ENCODE measurements at places on chromosomes 6 and 20. TPM values are rescaled to one million over a fixed set of nuclear protein-coding genes. Genes with fewer than 3 reads are reported as not detected.

- no peak for DNase-seq
- H3K4me3 ChIP-seq, result no peak overlapping the region
- peaks cover 12% of the 10 kb centered on the region for H3K4me1 ChIP-seq
- no peak overlapping the region for H3K27ac ChIP-seq
- no peaks in the 10 kb centered on the region for H3K27me3 ChIP-seq
Observed at GRCh38 chr6:139551376-139551775, 176.9 kb upstream of the CITED2 start.

DNA sequence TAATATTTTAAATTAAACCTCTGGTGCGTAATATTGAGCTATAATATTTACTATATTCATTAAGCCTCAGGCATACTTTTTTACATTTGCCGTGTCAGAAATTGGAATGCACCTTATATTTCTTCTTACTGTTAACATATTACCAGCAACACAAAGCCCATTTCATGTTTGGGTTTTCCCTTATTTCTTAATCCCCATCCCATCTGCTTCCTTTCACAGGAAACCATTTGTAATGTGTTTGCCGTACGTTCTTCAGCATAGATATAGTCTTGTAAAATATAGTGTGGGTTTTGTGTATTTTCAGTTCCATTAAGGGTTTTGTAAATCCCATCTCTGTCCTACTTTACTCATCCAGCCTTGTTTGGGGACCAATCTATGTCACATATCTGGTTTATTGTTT, 6.5 kb downstream of the EYS start:
- H3K27ac ChIP-seq, result no peak overlapping the region
- H3K36me3 ChIP-seq, result no peaks in the 10 kb centered on the region
- DNase-seq, result no peak
- no peaks in the 10 kb centered on the region for H3K27me3 ChIP-seq
- no peaks in the 10 kb centered on the region for H3K4me1 ChIP-seq

DNA sequence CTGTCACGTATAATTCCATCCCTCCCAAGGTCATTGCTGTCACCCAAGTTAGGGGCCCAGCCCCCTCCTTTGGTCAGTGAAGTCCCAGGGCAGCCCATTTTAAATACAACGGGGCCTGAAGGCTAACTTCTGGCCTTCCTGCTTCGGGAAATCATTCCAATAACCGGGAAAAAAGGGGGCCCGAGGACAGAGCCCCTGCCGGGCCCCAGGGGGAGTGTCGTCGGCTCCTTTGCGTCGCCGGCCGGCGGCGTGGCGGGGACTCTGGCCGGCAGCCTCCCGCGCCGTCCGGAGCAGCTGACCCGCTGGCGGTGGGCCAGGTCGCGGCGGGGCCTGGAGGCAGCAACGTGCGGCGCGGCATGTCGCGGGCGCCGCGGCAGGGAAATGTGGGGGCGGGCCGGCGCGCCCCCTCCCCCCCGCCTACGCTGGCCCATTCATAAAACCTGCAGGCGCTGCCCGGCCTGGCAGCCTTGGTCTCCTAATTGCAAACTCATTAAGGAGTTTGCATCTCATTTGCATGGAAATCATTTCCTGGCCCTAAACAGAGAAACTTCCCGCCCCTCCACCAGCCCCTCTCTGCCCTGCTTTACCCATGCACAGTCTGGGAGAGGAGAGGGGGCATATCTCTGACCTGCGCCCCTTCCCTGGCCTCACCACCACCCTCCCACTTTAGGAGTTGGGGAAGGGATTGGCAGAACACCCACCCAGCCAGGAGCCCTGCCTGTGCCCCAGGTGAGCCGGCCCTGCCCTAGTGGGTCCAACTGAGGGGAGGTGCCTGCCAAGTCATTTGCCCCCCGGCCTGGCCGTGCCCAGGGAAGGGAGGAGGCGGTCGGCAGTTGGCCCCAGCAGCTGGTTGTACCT, 50.7 kb downstream of the MRPL14 start:
- DNase-seq, result peak; percentile 86
- no peak overlapping the region for H3K4me3 ChIP-seq
- H3K36me3 ChIP-seq, result no peaks in the 10 kb centered on the region
- H3K27me3 ChIP-seq, result no peaks in the 10 kb centered on the region

DNA sequence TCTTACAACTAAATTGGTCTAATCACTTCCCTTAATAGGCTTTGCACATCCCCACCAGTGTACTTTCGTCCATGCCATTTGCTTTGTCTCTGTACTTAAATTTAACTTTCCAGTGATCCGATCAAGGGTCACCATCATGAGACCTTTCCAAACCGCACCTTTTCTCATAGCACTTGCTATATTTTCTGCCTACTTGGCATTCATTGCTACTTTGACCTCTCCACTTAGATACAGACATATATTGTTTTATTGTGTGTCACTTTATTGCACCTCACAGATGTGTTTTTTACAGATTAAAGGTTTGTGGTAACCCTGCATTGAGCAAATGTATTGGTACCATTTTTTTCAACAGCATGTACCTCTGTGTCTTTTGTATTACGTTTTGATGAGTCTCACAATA, 14.8 kb downstream of the SUMO4 start:
- no peak for DNase-seq
- no peak overlapping the region for H3K27ac ChIP-seq
- no peaks in the 10 kb centered on the region for H3K4me1 ChIP-seq
- H3K36me3 ChIP-seq, result no peaks in the 10 kb centered on the region
- no peaks in the 10 kb centered on the region for H3K27me3 ChIP-seq

BFSP1 gene
- 2.8 TPM for total RNA-seq

DNA sequence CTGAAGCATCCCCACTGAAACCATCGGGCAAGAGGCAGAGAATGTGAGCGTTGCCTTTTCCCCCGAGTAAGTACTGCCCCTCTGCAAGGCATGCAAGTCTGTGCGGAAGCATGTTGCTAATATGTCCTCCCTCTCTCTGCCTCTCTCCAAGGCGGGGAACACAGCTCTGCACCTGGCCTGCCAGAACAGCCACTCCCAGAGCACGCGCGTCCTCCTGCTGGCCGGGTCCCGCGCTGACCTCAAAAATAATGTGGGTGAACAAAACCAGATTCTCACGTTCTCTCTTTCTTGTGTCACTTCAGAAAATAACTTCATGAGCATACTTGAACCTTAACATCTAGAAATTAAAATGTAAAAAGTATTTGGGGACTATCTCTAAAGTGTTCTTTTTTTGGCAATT, 26.4 kb downstream of the LYRM2 start:
- no peaks in the 10 kb centered on the region for H3K4me1 ChIP-seq
- no peak overlapping the region for H3K27ac ChIP-seq
- H3K36me3 ChIP-seq, result no peaks in the 10 kb centered on the region

MUC22 gene
- 0.11 TPM for total RNA-seq

GRCh38 chr6:119255492-119255891, 94.1 kb downstream of the MAN1A1 start:
- H3K27me3 ChIP-seq, result no peaks in the 10 kb centered on the region
- no peak for DNase-seq
- no peaks in the 10 kb centered on the region for H3K36me3 ChIP-seq
- no peak overlapping the region for H3K4me3 ChIP-seq
- H3K4me1 ChIP-seq, result no peaks in the 10 kb centered on the region

CLPSL1 gene
- not detected for total RNA-seq

HCK gene
- total RNA-seq, result 94.3 TPM

DNA sequence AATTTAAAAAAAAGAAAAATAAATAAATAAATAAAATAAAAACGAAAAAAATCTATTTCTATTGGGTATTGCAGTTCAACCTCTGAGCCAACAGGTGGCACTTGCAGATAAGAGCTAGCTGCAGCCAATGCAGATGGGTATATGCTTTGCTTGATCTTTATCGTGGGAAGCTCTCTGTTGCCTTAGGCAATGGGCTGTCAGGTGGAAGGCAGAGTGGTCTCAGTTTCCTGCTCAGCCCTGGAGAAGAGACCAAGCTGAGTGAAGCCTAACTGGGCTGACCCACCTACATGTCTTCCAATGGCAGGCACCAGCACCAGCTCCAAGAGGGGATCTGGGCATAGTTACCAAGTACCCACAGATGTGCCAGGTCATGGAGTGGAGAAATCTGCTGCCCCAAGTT, 95.0 kb downstream of the AK9 start:
- H3K4me1 ChIP-seq, result no peaks in the 10 kb centered on the region
- H3K36me3 ChIP-seq, result no peaks in the 10 kb centered on the region
- no peaks in the 10 kb centered on the region for H3K27me3 ChIP-seq
- H3K4me3 ChIP-seq, result no peak overlapping the region

DNA sequence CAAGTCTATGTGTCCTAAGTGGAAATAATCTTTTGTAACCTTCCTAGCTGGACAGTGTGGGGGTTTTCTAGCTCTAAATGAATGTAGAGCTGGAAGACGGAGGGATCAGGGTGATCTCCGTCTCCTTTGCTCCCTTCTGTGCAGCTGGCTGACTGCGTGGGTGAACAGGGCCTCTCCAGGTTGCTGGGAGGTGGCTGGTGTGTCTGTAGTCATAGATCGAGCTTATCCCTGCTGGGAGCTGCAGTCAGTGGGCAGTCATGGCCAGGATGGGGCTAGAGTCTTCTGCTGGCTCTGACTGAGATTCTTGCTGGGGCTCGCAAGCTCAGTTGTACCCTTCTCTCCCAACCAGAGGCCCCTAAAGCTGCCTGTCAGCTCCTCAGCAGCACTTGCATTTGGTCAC, 6.4 kb downstream of the SEC23B start:
- peaks cover 1% of the 10 kb centered on the region for H3K4me1 ChIP-seq
- peak overlapping the region; percentile 1 for H3K27ac ChIP-seq
- H3K36me3 ChIP-seq, result peaks cover 5% of the 10 kb centered on the region

FOXS1 gene
- total RNA-seq, result 2.3 TPM

DNA sequence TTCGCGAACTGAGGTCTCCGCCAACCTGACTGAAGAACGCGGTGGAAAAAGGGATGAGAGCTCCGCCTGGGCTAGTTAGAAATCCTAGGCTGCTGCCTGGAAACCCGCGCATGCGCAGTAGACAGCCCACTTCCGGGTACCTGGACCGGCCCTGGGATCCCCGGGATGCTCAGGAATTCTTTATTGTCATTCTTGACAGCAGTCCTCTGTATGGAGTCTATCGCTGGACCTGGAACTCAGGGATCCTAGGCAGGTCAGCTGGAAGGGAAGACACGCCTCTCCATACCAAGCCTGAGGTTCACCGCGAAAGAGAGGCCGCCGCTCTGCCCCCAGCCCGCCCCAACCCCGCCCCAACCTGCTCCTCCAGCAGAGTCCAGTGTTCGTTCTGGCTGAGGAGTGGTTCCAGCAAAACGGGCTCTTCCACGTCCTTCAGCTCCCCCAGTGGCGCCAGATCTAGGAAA, 1379.2 kb upstream of the DEFB115 start:
- no peaks in the 10 kb centered on the region for H3K4me1 ChIP-seq
- no peak for DNase-seq
- no peak overlapping the region for H3K4me3 ChIP-seq
- H3K36me3 ChIP-seq, result no peaks in the 10 kb centered on the region

- no peaks in the 10 kb centered on the region for H3K36me3 ChIP-seq
- no peak overlapping the region for H3K27ac ChIP-seq
- no peaks in the 10 kb centered on the region for H3K27me3 ChIP-seq
- no peak overlapping the region for H3K4me3 ChIP-seq
- DNase-seq, result peak; percentile 60
- peaks cover 14% of the 10 kb centered on the region for H3K4me1 ChIP-seq
Observed at GRCh38 chr6:40499215-40499614, 87.9 kb downstream of the LRFN2 start.

GRCh38 chr6:138824482-138825144, 28.7 kb downstream of the ECT2L start:
- DNase-seq, result no peak
- no peaks in the 10 kb centered on the region for H3K27me3 ChIP-seq
- H3K4me3 ChIP-seq, result no peak overlapping the region
- H3K27ac ChIP-seq, result no peak overlapping the region

- DNase-seq, result no peak
- peaks cover 9% of the 10 kb centered on the region for H3K27me3 ChIP-seq
- H3K27ac ChIP-seq, result no peak overlapping the region
- H3K4me1 ChIP-seq, result no peaks in the 10 kb centered on the region
- no peak overlapping the region for H3K4me3 ChIP-seq
- no peaks in the 10 kb centered on the region for H3K36me3 ChIP-seq
Observed at GRCh38 chr6:83847179-83847578, 6.0 kb upstream of the RIPPLY2 start.

GRCh38 chr20:5630071-5630470, 120.1 kb upstream of the SHLD1 start:
- H3K27me3 ChIP-seq, result no peaks in the 10 kb centered on the region
- H3K27ac ChIP-seq, result no peak overlapping the region
- no peaks in the 10 kb centered on the region for H3K36me3 ChIP-seq
- H3K4me3 ChIP-seq, result no peak overlapping the region
- no peak for DNase-seq

GRCh38 chr6:12748411-12748810, 31.8 kb downstream of the PHACTR1 start:
- no peaks in the 10 kb centered on the region for H3K4me1 ChIP-seq
- H3K27me3 ChIP-seq, result peaks cover 25% of the 10 kb centered on the region
- no peaks in the 10 kb centered on the region for H3K36me3 ChIP-seq
- no peak overlapping the region for H3K27ac ChIP-seq
- H3K4me3 ChIP-seq, result no peak overlapping the region

DNA sequence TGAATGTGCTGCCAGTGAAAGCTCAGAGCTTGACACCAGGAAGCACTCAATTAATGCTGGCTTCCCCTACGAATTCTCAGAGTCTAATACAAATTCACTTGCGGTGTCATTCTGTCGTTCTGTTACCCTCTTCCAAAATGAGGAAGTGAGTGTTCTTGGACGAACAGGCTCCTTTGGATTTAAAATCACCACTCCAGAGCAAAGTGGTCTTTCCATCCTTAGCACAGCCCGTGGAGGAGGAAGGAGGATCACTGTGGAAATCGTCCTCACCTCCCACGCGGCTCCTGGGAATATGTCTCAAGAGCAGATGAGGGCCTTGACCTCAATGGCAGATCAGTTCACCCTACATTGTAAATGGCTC, 41.7 kb downstream of the RIOK1 start:
- no peaks in the 10 kb centered on the region for H3K36me3 ChIP-seq
- H3K27ac ChIP-seq, result no peak overlapping the region
- H3K27me3 ChIP-seq, result no peaks in the 10 kb centered on the region
- H3K4me3 ChIP-seq, result no peak overlapping the region

GJA10 gene
- total RNA-seq, result not detected

GRCh38 chr6:55299286-55299985, 27.8 kb upstream of the GFRAL start:
- no peaks in the 10 kb centered on the region for H3K27me3 ChIP-seq
- H3K4me1 ChIP-seq, result peaks cover 7% of the 10 kb centered on the region
- H3K36me3 ChIP-seq, result no peaks in the 10 kb centered on the region
- H3K4me3 ChIP-seq, result no peak overlapping the region

NTSR1 gene
- 0.46 TPM for total RNA-seq

- H3K27ac ChIP-seq, result no peak overlapping the region
- no peak for DNase-seq
- peaks cover 3% of the 10 kb centered on the region for H3K4me1 ChIP-seq
Observed at GRCh38 chr20:24507182-24507853, 37.9 kb downstream of the SYNDIG1 start.

DNA sequence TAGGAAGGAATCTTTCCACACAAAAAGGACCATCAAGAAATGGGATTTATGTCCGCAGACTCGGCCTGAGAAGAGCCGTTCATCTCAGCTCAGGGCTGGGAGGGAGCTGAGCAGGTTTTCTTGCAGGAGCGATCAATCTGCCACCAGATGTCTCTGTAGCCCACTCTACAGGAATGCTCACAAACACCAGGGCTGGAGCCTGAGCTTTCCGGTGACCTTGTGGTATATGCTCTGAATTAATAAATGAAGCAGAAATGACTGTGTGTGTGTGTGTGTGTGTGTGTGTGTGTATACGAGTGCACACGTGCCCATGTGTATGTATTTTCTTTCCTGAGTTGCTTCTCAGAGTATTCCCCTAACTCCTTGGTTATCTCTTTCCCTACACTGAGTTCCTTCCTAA, 12.0 kb downstream of the CD83 start:
- peaks cover 4% of the 10 kb centered on the region for H3K36me3 ChIP-seq
- no peaks in the 10 kb centered on the region for H3K27me3 ChIP-seq
- peak; percentile 93 for DNase-seq
- no peak overlapping the region for H3K27ac ChIP-seq
- no peak overlapping the region for H3K4me3 ChIP-seq
- peaks cover 44% of the 10 kb centered on the region for H3K4me1 ChIP-seq
